ENCODE measurements at places on chromosomes 2 and 18. TPM values are rescaled to one million over a fixed set of nuclear protein-coding genes. Genes with fewer than 3 reads are reported as not detected.

GPR45 gene
- total RNA-seq = not detected

CFC1 gene
- not detected for total RNA-seq

HOXD13 gene
- not detected for total RNA-seq

LYPD6 gene
- total RNA-seq = not detected

DUSP2 gene
- total RNA-seq = 181 TPM

NEUROD1 gene
- total RNA-seq = not detected

SEPTIN10 gene
- 96.2 TPM for total RNA-seq
